Suprapubic skin (tissue), 4 donors: ENCODE measurements at places on chromosomes 2 and 18. TPM values are rescaled to one million over a fixed set of nuclear protein-coding genes. Genes with fewer than 3 reads are reported as not detected.

DNA sequence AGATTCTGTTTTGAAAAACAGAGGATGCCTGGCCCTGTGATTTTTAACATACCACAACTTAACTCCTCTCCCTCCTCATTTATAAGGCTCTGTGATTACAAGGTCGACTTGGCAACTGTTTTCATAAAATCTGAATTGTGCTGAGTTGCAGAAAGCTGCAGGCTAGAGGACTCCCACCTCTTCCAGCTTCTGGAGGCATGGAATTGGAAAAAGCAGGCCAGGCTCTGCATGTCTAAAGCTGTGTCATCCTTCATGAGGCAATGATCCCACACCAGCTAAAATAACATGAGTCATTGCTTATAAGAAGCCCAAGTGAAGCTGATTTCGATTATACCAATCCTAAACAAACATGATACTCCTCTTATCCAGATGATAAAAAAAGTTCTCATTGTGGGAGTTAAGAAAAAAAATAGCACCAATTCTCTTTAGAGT lies 11.7 kb downstream of the ARHGAP28 start:
- peak overlapping the region; percentile 70 for H3K27ac ChIP-seq
- no peaks in the 10 kb centered on the region for H3K27me3 ChIP-seq
- no peak for DNase-seq
- no peaks in the 10 kb centered on the region for H3K36me3 ChIP-seq
- H3K4me3 ChIP-seq = no peak overlapping the region
- H3K4me1 ChIP-seq = peaks cover 11% of the 10 kb centered on the region

DNA sequence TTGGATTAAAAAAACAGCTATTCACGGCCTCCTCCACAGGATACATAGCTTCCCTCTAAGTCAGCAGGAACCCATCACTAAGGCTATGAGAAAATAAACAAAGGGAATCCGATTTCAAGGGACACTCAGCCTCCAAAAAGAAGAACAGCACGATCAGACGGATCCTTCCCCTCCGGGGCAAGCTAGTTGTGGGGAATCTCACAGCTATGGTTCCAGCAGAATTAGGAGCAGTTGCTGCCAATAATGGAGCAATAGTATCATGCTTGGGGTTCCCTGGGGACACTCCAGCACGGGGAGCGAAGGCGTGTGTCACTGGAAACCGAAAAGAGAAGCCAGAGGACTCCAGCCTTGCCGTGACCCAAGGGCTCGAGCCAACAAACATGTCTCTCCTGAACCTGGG lies 163.1 kb downstream of the TTC32 start:
- DNase-seq = peak; percentile 85
- H3K4me1 ChIP-seq = peaks cover 11% of the 10 kb centered on the region
- H3K36me3 ChIP-seq = no peaks in the 10 kb centered on the region
- H3K4me3 ChIP-seq = no peak overlapping the region

The CNTNAP5 gene
- not detected for total RNA-seq

- no peak for DNase-seq
- no peaks in the 10 kb centered on the region for H3K36me3 ChIP-seq
- H3K4me1 ChIP-seq = no peaks in the 10 kb centered on the region
Measured at GRCh38 chr2:184633726-184634125, 35.4 kb downstream of the ZNF804A start.

The FKBP7 gene
- total RNA-seq = 3.9 TPM

The TBR1 gene
- not detected for total RNA-seq

The CCDC74A gene
- 6.2 TPM for total RNA-seq

- no peak overlapping the region for H3K27ac ChIP-seq
- no peak overlapping the region for H3K4me3 ChIP-seq
- no peaks in the 10 kb centered on the region for H3K36me3 ChIP-seq
- H3K27me3 ChIP-seq = no peaks in the 10 kb centered on the region
Measured at GRCh38 chr2:67234440-67234839, 162.7 kb upstream of the ETAA1 start.

DNA sequence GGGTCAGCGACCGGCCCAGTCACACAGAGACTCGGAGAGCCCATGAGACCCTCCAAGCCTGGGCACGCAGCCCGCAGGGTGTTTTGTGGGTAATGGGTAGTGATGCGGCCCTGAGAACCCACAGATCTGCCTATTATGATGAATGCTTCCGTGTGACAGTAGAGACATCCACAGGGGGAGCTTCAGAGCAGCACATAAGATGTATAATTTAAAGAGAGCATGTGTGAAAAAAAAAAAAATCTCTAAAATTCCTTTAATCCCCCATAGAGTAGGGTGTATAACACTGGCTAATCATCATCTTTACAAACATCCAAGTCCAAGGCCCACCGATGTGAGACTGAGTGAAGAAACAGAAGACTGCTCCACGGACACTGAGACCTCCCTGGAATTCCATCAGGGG lies 34.6 kb downstream of the BIN1 start:
- peaks cover 4% of the 10 kb centered on the region for H3K36me3 ChIP-seq
- peaks cover 26% of the 10 kb centered on the region for H3K4me1 ChIP-seq
- no peak for DNase-seq
- H3K27me3 ChIP-seq = no peaks in the 10 kb centered on the region
- H3K4me3 ChIP-seq = no peak overlapping the region

DNA sequence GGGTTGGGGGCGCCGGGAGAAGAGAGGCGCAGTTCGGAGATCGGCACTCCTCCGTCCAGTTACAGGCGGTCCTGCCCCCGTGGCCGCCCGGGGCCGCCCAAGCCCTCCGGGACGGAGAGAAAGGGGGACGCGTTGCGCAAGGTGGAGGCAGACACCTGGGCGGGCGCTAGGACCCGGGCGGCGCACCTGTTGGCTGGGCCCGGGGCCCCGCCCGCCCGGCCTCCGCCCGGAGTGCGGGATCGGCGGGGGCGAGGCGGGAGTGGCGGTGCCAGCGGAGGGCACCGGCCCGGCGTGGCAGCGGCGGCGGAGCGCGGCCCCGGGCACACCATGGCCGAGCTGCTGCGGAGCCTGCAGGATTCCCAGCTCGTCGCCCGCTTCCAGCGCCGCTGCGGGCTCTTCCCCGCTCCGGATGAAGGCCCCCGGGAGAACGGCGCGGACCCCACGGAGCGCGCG lies at the start of gene SGPP2:
Gene SGPP2, plus strand, starts transcription at position 268 of the 453 bp plus-strand sequence. Its CDS starts 60 bp downstream, at position 328.
- H3K27me3 ChIP-seq = peaks cover 38% of the 10 kb centered on the region
- H3K4me3 ChIP-seq = peak within 1 kb of the TSS; percentile 67
- DNase-seq = no peak
- H3K36me3 ChIP-seq = no peaks in the 10 kb centered on the region

The C2orf78 gene
- total RNA-seq = not detected

The ASB18 gene
- not detected for total RNA-seq

The POTEI gene
- not detected for total RNA-seq

The ALK gene
- total RNA-seq = 0.42 TPM

- H3K4me3 ChIP-seq = no peak overlapping the region
- no peak for DNase-seq
- H3K36me3 ChIP-seq = no peaks in the 10 kb centered on the region
- H3K27ac ChIP-seq = no peak overlapping the region
Measured at GRCh38 chr2:83689402-83689801, 769.7 kb downstream of the SUCLG1 start.

- H3K36me3 ChIP-seq = no peaks in the 10 kb centered on the region
- peaks cover 13% of the 10 kb centered on the region for H3K4me1 ChIP-seq
- no peak overlapping the region for H3K27ac ChIP-seq
- no peak for DNase-seq
Measured at GRCh38 chr18:49859725-49860124, 46.4 kb upstream of the ACAA2 start.

The ZNF892 gene
- total RNA-seq = 2.0 TPM

The TM4SF20 gene
- total RNA-seq = 0.42 TPM

The SEPTIN10 gene
- total RNA-seq = 152 TPM

DNA sequence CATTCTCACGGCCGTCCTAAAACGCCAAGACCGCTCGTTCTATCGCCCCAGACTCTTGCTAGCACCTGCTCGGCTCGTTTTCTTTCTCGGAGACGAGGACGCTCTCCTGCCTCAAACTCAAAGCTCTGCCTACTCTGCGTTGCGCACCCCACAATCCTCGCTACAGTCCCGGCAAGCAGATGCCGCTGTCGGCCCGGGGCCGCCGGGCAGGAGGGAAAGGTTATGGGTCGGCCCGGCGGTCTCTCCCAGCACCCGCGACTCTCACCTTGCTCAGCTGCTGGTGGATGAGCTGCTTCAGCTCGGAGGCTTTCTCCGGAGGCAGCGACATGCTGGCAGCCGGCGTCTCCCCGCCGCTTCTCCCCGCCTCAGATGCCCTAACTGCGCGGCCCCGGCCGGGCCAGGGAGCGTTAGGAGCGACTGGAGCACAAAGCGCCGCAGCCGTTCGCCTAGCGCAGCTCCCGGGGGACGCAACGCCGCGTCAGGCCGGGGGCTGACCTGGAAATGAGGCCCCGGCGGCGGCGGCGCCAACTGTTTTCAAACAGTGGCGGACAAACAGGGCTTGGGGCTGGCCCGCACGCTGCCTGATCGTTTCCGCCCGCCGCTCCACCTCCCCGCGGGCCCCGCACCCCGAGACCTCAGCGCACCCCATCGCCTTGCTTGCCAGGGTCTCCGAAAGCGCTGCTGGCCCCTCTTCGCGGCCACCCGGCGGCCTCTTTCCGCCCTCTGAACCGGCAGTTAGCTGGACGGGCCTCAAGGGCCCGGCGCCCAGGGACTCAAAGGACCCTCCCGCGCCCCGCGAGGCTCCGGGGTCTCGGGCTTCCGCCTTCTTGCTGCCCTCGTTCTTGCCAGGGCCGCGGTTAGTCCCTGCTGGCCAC lies at the start of the genes CEP76 and PSMG2:
Gene CEP76, minus strand, starts transcription at position 503 of the 875 bp plus-strand sequence. Its CDS starts 175 bp downstream, at position 328.
Gene PSMG2, plus strand, starts transcription at position 822 of the 875 bp plus-strand sequence. CDS start 66 bp downstream, outside the sequence.
- H3K4me3 ChIP-seq = peak within 1 kb of the TSS; percentile 95
- peaks cover 4% of the 10 kb centered on the region for H3K36me3 ChIP-seq
- H3K27ac ChIP-seq = peak within 1 kb of the TSS; percentile 98
- peak; percentile 92 for DNase-seq
- no peaks in the 10 kb centered on the region for H3K27me3 ChIP-seq

The NR4A2 gene
- 20.5 TPM for total RNA-seq

DNA sequence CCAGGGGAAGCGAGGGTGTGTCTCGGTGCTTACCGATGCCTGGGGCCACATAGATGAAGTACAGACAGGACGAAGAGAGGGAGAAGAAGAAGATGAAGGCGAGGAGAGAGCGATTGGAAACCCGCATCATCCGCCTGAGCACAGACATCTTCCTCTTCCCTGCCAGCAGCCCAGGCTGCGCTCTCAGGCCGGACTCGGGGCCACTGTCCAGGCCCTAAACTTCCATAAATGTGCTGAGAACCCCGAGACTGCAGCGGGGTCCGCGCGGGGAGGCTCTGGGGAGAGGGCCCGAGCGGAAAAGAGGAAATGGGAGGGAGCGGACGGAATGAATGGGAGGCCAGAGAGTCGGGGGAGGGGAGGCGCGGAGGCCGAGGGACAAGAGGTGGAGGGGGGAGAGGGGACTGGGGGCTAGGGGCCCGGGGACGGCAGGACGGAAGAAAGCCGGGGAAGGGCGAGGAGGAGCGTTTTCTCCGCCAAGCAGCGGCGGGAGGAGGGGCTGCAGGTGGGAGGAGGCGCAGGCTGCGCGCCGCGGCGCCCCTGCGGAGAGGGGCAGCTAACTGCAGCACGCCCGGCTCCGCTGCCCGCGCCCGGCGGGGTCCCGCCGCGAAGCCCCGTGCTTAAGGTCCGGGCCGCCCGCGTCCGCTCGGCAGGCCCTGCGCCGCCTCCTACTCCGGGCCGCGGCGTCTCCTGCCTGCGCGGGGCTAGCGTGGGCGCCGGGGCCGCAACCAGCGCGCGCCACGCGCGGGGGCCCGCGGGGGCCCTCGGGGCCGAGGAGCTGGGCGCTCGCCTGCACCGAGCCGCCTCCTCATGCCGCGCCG lies at the start of gene B4GALT6:
Gene B4GALT6, minus strand, starts transcription at position 303 of the 818 bp plus-strand sequence. Its CDS starts 155 bp downstream, at position 148.
- peak within 1 kb of the TSS; percentile 69 for H3K4me3 ChIP-seq
- no peak for DNase-seq
- peaks cover 25% of the 10 kb centered on the region for H3K4me1 ChIP-seq
- peak within 1 kb of the TSS; percentile 75 for H3K27ac ChIP-seq

- H3K27me3 ChIP-seq = no peaks in the 10 kb centered on the region
- no peak overlapping the region for H3K4me3 ChIP-seq
- no peaks in the 10 kb centered on the region for H3K4me1 ChIP-seq
Measured at GRCh38 chr2:42653908-42654445, 85.5 kb downstream of the MTA3 start.

DNA sequence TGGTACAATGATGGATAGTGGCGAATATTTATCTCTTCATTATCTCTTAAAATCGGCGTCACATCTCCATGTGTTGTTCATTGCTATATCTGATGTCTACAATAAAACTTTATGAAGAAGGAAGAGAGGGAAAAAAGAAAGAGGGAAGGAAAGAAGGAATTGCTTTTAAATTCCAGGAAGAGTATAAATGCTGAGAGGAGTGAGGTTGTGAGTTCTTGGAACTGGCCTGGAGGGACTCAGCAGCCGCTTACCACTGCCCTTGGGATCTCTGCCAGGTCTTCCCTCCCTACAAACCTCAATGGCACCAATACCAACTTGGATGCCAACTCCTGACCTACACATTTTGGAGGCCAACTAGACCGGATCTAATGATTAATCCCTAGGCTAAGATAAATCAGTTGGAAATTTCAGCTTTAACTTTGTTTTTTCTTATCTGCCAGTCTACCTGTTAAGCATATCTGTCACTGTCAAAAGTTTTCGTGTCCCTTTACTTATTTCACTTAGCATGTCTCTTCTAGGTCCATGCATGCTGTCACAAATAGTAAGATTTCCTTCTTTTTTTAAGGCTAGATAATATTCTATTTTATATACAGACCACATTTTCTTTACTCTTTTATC lies 9.8 kb downstream of the SCN9A start:
- no peak overlapping the region for H3K27ac ChIP-seq
- no peaks in the 10 kb centered on the region for H3K27me3 ChIP-seq
- DNase-seq = no peak
- H3K4me3 ChIP-seq = no peak overlapping the region
- H3K4me1 ChIP-seq = no peaks in the 10 kb centered on the region
- H3K36me3 ChIP-seq = no peaks in the 10 kb centered on the region

DNA sequence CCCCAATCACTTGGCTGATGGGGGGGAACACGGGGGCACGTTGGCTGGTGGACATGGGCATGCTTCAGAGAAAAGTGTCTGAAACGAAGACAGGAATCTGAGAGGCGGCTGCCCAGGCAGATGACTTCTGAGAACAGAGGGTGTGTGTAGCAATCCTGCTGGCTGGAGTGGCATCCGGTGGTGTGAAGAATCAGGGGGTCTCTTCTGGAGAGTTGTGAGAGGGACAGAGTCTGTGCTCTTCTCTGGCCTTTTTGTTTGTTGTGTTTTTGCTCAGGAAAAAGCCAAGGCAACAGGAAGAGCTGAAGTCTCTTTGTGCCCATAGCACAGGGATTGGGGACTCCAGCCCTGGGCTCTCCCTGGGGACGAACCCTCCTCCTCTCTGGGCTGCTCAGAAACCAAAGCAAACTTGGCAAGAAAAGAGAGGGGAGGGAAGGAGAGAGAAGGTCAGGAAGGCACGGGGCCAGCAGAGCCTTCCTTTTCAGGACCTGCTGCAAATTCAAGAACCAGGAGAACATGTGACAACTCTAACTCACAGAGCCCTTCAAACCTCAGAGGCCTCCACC lies 97.0 kb upstream of the SMAD2 start:
- H3K4me3 ChIP-seq = no peak overlapping the region
- peak overlapping the region; percentile 61 for H3K27ac ChIP-seq
- peak; percentile 82 for DNase-seq
- no peaks in the 10 kb centered on the region for H3K27me3 ChIP-seq

- DNase-seq = no peak
- H3K4me3 ChIP-seq = no peak overlapping the region
- no peaks in the 10 kb centered on the region for H3K27me3 ChIP-seq
- H3K4me1 ChIP-seq = peaks cover 4% of the 10 kb centered on the region
- H3K36me3 ChIP-seq = no peaks in the 10 kb centered on the region
- H3K27ac ChIP-seq = no peak overlapping the region
Measured at GRCh38 chr2:46125798-46126197, 171.4 kb upstream of the EPAS1 start.
